ENCODE measurements at places on chromosomes 6 and 20.

DNA sequence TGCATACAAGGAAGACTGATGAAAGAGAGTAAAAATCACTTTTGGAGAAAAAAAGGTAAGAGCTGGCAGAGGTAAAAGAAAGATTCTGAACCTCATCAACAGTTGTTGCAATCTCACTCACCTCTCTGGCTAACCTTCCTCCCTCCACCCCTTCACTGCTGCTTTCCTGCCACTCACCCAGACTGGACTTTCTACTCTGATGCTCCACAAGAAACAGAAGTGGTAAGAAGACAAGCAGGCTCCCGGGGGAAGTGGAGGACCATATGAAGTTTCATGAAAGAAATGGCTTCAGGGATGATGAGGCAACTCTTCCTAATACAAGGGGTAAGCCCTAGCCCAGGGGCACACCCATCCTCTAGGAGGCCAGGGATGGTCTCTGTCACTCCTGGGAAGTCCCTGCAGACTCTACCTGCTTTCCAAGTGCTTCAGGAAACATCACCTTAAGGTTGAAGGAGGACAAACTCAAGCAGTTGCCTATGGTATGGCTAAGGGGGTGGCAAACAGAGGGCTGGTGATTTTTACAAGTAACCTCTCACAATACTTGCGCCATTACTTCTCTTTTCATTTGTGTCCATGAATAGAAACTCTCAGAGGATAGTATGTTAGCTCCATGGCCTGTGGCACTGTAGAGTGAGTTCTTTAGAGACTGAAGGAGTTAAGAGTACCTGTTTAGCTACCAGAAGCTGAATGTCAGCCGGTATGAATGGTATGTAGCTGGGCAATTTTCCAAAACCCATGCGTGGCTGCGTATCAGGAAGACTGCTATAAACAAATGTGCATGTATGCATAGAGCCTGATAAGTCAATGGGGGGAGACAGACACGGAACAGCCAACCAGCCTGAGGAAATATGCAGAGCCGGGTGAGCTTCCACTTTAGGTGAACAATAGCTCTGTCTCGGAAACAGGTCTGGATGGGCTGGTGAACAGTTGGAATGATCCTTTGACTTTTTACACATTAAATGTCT is 112.0 kb downstream of the BACH2 start:
- DNase-seq, result no peak

DNA sequence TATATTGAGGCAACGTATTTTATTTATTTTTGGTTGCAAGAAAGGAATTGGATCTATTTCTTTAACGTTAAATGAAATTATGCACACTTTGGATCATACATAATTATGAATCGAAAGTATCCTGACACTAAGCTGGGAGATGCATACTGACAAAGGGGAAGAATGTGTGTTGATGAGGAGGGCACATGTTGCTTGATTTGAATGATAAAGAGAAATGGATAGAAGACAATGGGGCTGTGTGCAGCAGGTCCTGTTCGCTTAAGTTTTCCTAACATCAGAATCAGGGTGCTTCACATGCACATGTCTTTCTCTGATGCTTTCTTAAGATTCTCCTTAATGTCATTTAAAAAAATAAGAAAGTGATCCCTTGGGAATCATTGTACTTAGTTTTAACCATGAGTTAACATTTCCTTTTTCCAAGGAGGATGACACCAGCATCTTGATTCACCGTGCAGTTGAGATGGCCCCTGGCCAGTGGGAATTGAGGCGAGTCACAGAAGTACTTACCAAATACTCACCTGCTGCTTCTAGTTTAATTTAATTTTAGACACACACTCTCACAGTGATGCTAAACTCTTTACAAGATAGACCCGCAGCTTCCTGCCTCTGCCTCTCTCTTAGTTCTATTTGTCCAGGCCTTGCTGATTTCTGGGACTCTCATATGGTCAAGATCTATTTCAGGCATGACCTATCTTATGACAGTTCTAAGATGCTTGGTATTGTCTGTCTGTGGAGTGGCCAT is 116.5 kb downstream of the CLIC5 start:
- DNase-seq, result no peak

- DNase-seq, result no peak
These were observed 22.4 kb downstream of the ITCH start for GRCh38 chr20:34385464-34385863.

DNA sequence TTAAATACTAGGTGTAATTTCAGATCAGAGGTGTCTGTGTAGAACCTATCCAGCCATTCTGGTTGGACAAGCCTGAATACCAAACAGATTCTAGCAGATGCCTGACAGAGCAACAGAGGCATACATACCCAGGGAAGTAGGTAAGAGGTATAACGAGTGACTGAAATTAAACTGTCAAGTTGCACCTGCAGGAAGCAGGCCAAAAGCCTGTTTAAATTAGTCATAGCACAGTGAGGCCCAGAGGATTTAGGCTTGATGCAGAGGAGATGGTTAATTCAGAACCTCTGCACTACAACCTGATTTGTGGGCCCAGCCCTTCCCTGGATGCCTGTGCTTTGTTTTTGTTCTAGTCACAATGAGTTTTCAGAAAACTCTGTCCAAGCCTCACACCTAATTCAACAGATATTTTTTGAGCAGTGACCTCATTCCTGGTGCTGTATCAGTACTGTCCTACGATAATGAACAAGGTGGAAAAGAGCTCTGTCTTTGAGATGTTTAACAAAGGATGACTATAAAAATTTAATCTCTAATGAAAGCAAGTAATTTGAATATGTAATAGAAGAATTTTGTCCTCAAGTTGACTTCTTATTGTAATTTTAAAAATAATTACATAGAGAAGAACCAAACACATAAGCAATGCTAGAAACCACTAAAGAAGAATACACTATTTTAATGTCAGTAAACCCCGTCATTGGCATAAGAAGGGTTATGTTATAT is 31.7 kb downstream of the C6orf58 start:
- peak; percentile 5 for DNase-seq

DNA sequence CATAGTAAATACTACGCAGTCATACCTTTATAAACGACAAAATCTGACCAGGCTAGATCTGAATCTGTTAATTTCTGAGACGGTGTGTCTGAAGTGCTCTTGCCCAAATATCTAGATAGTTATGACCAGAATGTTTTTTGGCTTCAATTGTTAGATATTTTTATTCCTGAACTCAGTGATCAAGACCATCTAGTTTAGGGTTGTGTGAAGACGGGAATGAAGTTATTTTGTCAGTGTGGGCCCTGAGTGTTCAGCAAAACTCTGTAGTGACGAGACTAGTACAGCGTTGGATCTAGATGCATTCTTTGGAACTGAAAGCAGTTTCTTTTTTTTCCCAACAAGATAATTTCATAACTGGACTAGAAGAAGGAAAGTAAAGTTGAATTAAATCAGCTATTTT is 3.1 kb downstream of the STXBP5 start:
- DNase-seq, result no peak

DNA sequence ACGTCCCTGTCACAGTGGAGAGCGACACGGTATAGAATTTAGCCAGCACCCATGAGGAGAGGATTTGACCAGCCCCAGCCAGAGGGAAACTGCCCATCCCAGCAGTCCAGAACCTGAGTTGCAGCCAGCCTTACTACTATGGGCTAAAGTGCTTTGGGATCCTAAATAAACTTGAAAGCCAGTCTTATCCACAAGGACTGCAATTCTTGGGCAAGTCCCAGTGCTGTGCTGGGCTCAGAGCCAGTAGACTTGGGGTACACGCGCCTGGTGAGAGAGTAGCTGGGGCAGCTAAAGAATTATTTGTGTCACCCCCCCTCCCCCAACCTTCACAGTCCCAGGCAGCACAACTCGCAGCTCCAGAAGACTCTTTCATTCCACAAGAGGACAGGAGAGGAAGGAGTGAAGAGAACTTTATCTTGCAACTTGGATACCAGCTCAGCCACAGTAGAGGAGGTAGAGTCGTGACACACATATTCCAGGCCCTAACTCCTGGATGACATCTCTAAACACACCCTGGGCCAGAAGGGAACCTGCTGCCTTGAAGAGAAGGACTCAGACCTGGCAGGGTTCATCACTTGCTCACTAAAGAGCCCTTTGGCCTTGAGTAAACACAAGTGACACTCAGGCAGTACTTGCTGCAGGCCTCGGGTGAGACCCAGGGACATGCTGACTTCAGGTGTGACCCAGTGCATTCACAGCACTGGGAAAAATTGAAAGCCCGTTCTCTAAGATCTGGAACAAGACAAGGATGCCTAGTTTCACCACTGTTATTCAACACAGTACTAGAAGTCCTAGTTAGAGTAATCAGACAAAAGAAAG is 100.3 kb downstream of the REV3L start:
- no peak for DNase-seq

GRCh38 chr20:58590679-58591473 is 60.2 kb upstream of the STX16 start:
- no peak for DNase-seq

GRCh38 chr6:56677559-56677958 is 34.9 kb upstream of the DST start:
- DNase-seq, result no peak

- DNase-seq, result peak; percentile 75
These were observed 96.8 kb downstream of the ANKRD60 start for GRCh38 chr20:58131551-58132142.

GRCh38 chr6:112004201-112005012 is 49.5 kb upstream of the CCN6 start:
- no peak for DNase-seq

DNA sequence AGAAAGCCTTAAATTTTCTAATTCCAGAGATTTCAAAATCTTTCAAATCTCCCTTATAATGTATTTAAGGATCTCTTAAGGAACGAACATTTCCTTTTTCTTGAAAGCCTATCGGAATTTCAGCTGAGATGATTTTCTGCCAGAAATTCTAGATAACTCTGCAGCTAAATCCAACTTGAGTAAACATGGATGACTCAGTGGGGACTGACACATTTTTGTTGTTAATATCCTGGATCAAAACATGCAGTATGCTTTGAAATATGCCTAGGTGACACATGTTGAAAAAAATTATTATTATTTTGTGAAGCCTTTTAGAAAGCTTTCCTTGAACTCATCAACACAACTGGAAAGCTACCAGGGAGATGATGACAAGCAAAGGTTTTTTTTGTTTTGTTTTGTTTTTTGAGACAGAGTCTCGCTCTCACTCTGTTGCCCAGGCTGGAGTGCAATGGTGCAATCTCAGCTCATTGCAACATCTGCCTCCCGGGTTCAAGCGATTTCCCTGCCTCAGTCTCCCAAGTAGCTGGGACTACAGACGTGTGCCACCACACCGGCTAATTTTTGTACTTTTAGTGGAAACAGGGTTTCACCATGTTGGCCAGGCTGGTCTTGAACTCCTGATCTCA is 140.1 kb upstream of the SNX9 start:
- DNase-seq, result no peak

DNA sequence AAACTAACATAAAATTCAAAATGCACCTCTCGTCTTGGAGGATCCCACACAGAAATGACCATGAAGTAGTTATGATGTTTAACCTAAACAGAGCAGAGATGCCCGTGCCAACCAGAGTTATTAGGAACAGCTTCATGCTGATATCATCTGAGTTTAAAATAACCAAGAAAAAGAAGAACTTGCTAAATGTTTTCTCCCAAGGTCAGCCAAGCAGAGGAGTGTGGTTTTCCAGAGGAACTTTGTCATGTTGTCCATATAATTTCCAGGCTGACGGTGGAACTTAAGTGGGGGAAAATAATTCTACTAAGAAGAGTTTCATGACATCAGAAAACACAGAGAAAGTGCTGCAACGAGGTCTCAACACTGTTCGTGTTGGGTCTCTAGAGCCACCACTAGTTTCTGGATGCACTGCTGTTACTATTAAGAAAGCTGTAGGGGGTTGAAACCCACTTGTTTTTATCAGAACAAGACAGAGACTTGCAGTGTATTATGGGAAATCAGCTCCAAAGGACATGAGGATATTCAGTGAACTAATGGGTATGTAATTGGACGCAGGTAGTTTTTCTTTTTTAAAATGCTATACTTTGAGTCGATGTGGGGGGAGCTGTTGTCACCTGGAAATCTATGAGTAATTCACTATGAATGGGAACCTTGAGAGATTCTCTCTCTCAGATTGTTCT is 5.2 kb downstream of the AGPAT4 start:
- no peak for DNase-seq

DNA sequence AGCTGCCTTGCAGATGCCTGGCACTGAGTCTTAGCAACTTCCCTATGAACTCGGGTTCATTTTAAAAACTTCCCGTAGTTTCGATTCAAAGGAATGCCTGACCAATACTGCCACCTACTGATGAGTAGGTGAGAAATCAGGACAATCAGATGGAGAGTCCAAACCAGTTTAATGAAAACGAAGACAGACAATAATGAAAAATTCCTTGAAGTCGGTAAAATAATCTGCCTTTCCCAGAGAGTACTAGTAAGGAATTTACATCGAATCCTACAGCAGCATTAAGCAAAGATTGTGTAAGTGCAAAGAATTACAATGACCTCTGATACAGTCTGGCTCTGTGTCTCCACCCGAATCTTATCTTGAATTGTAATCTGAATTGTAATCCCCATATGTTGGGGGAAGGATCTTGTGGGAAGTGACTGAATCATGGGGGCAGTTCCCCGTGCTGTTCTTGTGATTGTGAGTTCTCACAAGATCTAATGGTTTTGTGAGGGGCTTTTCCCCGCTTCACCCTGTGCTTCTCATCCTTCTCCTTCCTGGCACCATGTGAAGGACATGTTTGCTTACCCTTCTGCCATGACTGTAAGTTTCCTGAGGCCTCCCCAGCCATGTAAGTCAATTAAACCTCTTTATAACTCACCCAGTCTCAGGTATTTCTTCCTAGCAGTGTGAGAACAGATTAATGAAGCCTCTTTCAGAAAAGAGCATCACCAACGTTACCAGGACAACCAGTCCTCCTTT is 134.4 kb downstream of the ARHGAP18 start:
- DNase-seq, result peak; percentile 25

DNA sequence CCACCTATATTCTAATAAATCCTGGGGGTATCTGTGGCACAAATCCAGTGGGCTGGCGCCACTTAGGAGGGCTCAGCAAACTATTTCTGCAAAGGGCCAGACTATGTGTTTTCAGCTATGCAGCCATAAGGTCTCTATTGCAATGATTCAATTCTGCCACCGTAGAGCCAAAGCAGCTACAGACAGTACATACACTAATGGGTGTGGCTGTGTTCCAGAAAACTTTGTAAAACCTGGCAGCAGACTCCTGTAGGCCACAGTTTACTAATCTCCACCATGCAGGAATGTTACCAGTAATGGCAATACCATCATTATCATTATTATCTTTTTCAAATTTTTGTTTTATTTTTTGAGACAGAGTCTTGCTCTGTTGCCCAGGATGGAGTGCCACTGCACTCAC is 65.7 kb downstream of the SULF2 start:
- no peak for DNase-seq
